ENCODE measurements at places on chromosomes 4 and X.

DNA sequence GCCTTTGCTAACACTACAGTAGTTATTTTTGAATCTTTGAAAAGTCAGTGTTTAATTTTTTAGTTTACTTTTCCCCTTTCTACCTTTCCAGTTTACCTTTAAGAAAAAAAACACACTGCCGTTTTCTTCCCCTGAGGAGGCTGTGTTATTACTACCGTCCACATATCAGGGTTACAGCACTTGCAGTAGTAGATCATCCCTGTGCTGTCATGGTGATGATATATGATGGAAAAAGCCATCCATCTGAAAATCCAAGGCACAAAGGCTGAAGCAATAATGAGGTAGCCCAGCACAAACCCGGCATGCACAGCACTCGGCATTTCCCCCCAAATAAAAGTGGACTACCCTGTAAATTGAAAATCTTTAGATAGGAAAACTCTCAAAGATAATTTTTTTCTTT, 258.7 kb downstream of the CXXC4 start:
- DNase-seq, result no peak

DNA sequence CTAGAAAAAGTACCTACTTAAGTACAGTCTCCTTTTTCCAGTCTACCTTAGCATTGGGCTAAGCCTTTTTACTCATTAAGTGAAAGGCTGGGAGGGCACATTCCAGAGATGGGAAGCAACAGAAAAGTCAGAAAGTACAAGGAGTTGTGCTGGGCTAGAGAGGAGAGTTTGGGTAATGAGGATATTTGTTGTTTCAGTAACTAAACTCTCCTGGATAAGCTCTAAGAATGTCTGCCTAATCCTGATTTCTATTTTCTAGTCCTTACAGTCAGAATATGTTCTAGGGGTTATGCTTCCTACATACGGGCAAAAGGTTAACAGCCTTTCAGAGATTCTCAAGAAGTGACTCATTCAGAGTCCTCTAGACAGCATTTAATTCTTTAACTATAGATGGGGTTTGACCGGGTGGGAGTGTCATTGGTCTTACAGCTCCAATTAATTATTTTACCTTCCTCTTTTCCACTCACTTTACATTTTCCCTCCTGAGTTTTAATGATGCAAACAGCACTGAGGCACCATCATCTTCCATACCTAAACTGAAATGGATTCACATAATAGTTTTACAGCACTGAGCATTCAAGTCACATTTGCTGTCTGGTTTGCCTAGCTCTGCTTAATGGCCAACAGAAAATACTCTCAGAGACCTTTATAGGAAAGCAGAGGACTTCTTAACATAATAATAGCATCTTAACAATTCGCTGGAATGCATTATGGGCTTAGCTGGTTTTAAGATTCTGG, 42.9 kb downstream of the USP26 start:
- DNase-seq, result no peak

- DNase-seq, result no peak
Observed at GRCh38 chr4:83728191-83728590, 192.3 kb downstream of the GPAT3 start.

DNA sequence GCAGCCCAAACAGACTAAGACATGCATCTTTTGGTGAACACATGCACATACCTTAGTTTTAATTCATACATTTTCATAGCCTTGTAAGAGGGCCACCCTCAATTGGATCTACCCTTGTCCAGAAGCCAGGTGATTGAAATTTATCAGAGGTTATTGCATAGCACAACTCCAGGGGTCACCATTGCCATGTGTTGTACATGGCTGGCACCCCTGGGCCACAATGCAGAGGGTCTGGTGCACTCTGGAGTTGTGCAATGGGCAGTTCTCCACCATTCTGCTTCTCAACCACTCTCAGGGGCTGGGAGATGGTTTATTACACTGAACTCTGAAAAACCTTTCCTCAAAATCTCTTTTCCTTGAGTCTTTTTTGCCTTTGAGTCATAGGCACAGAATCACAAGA, 184.4 kb upstream of the CXorf66 start:
- DNase-seq, result no peak

DNA sequence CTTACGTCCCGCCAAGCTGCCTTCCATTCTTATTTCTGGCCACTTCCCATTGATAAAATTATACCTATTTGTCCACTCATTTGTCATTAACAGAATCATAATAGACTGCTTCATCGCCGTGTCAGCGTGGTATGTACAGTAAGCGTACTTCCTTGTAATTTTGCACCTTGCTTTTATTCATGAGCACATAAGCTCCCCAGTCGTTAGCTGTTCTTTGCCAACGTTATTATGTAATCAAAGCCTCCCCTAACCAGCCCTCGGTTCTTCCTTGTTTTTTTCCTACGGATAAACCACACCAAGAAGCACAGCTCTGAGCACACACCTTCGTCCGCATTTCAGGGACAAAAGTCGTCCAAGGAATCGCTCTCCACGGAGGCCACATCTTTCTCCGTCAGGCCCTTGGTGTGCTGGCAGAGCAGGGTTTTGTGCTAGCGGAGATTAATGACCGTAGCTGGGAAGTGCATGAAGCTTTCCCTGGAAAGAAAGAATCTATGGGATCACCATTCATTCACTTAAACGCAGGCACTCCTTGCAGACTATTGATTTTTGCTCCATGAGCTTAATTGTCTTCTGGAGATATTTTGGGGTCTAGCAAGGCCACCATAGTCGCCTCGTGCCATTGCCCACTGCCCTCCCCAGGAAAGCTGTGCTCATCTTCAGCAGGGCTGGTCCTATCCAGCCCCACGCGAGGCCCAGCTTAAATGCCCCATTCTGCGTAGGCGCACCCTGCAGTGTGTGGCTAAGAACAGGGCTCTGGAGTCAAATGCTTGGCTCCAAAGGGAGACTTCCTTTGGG, 200.9 kb upstream of the PSAPL1 start:
- DNase-seq, result no peak

- DNase-seq, result no peak
Observed at GRCh38 chr4:6953751-6954380, 44.2 kb downstream of the TBC1D14 start.

- DNase-seq, result no peak
Observed at GRCh38 chr4:26331380-26331950, 10.7 kb downstream of the RBPJ start.

DNA sequence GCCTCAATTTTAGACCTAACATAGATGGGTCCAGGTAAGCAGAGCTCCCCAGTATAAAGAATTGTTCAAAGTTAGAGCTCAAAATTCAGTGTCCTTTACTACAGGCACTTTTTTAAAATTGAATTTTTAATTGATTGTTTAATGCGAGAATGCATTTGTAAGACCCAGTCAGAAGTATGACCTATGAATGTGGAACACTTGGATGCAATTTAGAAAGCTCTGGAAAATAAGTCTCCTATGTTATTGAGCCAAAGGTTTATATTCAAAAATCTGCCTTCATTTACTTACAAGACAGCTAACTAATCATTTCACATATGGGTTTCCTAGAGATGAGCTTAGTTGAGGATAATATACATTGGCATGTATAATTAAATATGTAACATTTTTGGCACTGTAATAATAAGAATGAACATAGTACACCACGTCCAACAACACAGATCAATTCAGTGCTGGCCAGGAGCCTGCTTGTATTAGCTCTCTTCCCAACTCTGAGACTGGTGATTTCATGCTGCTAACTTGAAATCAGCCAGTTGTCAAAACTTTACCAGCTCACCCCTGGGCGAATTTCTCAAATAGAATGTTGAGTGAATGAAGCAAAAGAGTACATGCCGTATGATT, 197.2 kb upstream of the NPY2R start:
- DNase-seq, result no peak

DNA sequence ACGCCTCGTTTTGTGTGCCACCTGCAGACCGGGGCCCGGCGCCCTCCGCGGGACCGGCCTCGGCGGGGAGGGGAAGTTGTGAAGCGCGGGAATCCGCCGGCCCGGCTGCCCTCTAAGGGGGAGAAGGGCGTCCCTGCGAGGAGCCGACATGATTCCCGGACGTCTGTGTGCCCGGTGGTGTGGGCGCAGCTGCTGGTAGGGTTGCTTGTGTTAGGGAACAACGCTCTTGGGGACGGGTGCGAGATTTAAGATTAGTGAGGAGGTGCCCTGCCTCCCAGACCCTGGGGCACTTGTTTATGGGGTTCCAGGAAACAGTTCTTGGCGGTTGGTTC, 627 bp downstream of the CDKN2AIP start:
- DNase-seq, result no peak

- no peak for DNase-seq
Observed at GRCh38 chr4:101540336-101540735, 193.0 kb upstream of the PPP3CA start.

DNA sequence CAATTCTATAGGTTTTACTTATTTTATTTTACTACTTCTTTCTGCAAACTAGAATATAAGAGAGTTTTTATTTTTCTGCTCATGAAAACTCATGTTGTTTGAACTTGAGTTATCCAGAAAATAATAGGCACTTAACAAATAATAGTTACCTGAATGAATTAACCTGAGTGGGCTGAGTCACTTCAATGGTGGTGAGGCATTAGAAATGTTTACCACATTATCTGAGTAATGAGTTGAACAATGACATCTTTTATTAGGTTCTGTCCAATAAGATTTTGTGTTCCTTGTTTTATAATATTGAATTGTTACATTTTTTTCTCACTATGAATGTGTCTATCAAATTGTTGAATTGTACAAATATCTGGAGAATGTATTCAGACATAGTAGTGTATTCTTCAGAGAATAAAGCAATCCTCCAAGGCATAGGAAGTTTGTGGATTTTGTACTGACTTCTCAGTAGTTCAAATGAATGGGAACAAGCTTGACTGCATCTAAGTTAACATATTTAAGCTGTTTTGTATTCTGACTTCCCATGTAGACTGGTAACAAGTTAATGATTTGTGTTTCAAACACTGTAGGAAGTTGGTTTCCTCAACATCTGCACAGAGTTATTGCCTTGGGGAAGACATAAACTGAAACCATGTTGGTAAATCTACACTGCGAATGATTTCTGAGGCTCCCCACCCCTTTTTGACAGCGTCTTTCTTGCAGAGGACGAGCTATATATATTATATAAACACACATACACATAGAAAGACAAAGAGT, 1808.9 kb upstream of the TENM3 start:
- DNase-seq, result no peak

- peak; percentile 40 for DNase-seq
Observed at GRCh38 chr4:3765271-3766035, 732 bp upstream of the ADRA2C start.

- DNase-seq, result no peak
Observed at GRCh38 chr4:82758701-82759685, 39.6 kb downstream of the SCD5 start.

GRCh38 chrX:15564981-15565579, 35.7 kb downstream of the ACE2 start:
- DNase-seq, result peak; percentile 66

DNA sequence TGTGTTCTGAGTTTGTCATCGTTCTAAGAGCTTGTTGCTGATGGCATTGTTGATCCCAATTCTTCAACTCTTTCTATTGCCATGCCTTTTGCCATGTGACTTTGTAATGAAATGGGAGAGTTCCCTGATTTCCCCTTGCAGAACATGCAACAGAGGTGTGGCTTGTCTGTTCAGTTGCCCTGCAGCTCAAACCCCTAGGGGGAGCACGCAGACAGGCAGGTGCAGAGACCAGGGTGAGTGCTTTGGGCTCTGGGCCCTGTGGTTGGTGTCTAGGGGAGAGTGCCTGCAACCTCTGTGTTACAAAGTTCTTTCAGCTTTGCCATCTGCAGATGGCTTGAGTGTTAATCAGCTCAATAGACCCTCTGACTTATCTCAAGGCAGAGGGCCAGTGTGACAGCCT, 332.7 kb downstream of the MID1IP1 start:
- DNase-seq, result no peak

DNA sequence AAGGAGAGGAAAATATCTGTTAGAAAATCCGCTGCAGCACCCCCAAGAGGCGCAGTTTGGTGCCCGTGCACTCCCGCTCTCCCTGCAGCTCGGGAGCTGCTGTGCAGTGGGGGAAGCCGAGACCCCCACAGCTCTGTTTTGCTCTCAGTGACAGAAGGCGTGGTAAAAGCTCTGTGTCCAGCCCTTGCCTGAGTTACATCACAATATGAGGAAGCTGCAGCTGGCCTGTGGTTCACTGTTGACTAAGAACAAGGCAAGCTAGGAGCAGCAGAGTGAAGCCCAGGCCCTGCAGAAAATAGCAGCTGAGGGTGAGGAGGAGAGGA, 88.5 kb upstream of the ADRA2C start:
- no peak for DNase-seq

- no peak for DNase-seq
Observed at GRCh38 chr4:48668254-48669017, 111.6 kb downstream of the FRYL start.

- no peak for DNase-seq
Observed at GRCh38 chr4:101858641-101859040, 68.1 kb downstream of the BANK1 start.

DNA sequence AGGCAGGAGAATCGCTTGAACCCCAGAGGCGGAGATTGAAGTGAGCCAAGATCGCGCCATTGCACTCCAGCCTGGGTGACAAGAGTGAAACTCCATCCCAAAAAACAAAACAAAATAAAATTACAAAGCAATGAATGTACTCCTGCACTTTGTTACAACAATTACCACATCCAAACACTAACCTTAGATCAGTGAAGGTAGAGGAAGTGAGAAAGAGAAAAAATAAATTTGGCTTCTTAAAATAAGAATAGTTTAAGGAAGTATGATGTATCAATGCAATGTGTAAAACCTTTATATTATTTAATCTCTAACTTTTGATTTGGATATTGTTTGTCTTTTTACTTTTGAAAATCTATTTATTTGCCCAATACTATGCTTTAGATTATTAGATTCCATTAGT, 21.7 kb upstream of the CSN1S1 start:
- DNase-seq, result no peak

- DNase-seq, result no peak
Observed at GRCh38 chr4:8472689-8473197, 32.2 kb downstream of the TRMT44 start.

- peak; percentile 11 for DNase-seq
Observed at GRCh38 chr4:10063544-10064300, 42.4 kb upstream of the SLC2A9 start.

DNA sequence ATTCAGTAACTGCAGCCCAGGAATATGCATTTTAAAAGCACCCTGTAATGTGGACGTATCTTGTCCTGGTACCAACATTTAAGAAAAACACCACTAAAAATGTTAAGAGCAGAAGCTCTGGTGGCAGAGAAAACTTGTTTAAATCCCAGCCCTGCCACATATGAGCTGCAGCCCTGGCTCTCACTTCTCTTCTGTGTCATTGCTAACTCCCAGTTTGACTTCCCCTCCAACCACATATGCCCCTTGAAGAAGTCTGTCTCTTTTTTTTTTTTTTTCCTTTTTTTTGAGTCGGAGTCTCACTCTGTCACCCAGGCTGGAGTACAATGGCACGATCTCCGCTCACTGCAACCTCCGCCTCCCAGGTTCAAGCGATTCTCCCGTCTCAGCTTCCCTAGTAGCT, 14.8 kb downstream of the LHFPL1 start:
- no peak for DNase-seq

DNA sequence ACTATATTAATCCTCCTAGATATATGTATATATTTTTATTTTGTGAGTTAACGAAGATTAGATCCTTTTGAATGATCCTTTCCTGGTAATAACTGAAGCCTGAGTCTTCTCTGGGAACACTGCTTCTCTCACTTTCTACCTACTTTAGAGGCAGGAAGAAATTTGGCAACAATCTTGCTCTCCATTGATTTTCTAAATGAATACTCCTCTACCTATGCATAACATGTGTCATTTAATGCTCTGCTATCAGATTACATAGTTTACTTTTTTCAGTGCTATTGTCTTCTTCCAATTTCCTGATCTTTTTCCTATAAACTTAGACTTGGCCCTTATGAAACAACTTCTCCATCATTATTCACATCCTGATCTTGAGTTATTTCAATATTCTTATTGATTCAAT, 60.4 kb upstream of the PDHA2 start:
- DNase-seq, result no peak
